Activated T-helper 17 cell treated with anti-CD3 and anti-CD28 coated beads, Interleukin-2, amount 50 U/mL, for 72 hours (primary cell): ENCODE measurements at places on chromosomes 1 and 21. TPM values are rescaled to one million over a fixed set of nuclear protein-coding genes. Genes with fewer than 3 reads are reported as not detected.

The HPCAL4 gene
- 0.50 TPM for total RNA-seq

The RSBN1 gene
- total RNA-seq: 22.2 TPM

The SLC45A1 gene
- total RNA-seq: 0.15 TPM

The ST6GALNAC3 gene
- 0.24 TPM for total RNA-seq

The CFAP141 gene
- total RNA-seq: not detected

The TAS1R3 gene
- total RNA-seq: 0.71 TPM

The CAMSAP2 gene
- total RNA-seq: 5.3 TPM

The PBX1 gene
- 0.53 TPM for total RNA-seq

The REN gene
- total RNA-seq: not detected
